Tibial nerve (tissue), 4 donors: ENCODE measurements at places on chromosomes 6 and 20.

- no peak overlapping the region for H3K4me3 ChIP-seq
- no peak overlapping the region for H3K27ac ChIP-seq
- no peaks in the 10 kb centered on the region for H3K36me3 ChIP-seq
- no peaks in the 10 kb centered on the region for H3K4me1 ChIP-seq
- DNase-seq = no peak
Observed at GRCh38 chr20:23079926-23080325, 6.2 kb downstream of the CD93 start.

- DNase-seq = no peak
- H3K4me1 ChIP-seq = no peaks in the 10 kb centered on the region
- H3K4me3 ChIP-seq = no peak overlapping the region
- H3K27ac ChIP-seq = no peak overlapping the region
Observed at GRCh38 chr6:24919056-24919892, 16.5 kb downstream of the RIPOR2 start.

- H3K36me3 ChIP-seq = no peaks in the 10 kb centered on the region
- H3K27me3 ChIP-seq = no peaks in the 10 kb centered on the region
- no peak overlapping the region for H3K27ac ChIP-seq
- no peaks in the 10 kb centered on the region for H3K4me1 ChIP-seq
- H3K4me3 ChIP-seq = no peak overlapping the region
Observed at GRCh38 chr6:14540276-14540675, 422.7 kb downstream of the CD83 start.

GRCh38 chr6:2804516-2804915 lies 37.1 kb downstream of the SERPINB1 start:
- no peaks in the 10 kb centered on the region for H3K4me1 ChIP-seq
- DNase-seq = no peak
- no peak overlapping the region for H3K27ac ChIP-seq
- no peaks in the 10 kb centered on the region for H3K27me3 ChIP-seq
- no peak overlapping the region for H3K4me3 ChIP-seq

DNA sequence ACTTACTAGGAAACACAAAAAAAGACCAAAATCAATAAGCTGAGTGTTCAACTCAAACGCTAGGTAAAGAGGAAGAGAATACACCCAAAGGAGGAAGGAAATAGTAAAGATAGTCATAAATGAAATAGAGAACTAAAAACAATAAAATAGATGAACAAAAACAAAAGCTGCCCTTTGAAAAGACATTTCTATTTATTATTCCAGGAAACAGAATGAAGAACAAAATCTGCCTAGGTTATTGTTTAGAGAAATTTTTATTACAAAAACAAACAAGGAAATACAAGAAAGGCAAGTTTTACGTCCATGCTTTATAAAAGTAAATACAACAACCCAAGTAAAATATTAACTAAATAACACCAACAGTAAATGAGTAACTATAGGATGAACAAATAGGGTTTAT lies 20.1 kb downstream of the HLA-DMB start:
- no peak overlapping the region for H3K4me3 ChIP-seq
- no peaks in the 10 kb centered on the region for H3K27me3 ChIP-seq
- H3K4me1 ChIP-seq = no peaks in the 10 kb centered on the region
- H3K36me3 ChIP-seq = no peaks in the 10 kb centered on the region

GRCh38 chr6:159609652-159610178 lies 83.3 kb downstream of the SOD2 start:
- H3K4me1 ChIP-seq = no peaks in the 10 kb centered on the region
- H3K27me3 ChIP-seq = no peaks in the 10 kb centered on the region
- H3K4me3 ChIP-seq = no peak overlapping the region
- no peak for DNase-seq

DNA sequence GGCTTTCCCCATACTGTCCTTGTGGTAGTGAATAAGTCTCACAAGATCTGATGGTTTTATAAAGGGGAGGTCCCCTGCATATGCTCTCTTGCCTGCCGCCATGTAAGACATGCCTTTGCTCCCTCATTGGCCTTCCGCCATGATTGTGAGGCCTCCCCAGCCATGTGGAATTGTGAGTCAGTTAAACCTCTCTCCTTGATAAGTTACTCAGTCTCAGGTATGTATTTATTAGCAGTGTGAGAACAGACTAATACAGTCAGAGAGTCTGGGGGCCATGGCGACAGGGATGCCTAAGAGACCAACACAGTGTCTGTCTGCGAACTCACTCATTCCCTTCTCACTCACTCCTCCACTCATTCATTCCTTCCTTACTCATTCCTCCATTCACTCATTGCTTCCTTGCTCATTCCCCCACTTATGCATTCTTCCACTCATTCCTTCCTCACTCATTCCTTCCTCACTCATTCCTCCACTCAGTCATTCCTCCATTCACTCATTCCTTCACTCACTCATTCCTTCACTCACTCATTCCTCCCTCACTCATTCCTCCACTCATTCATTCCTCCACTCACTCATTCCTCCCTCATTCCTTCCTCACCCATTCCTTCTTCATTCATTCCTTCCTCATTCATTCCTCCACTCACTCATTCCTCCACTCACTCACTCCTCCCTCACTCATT lies 137.5 kb upstream of the AGPAT4 start:
- no peaks in the 10 kb centered on the region for H3K4me1 ChIP-seq
- H3K4me3 ChIP-seq = no peak overlapping the region
- no peak overlapping the region for H3K27ac ChIP-seq

GRCh38 chr20:5279661-5280060 lies 37.1 kb downstream of the PROKR2 start:
- H3K4me3 ChIP-seq = no peak overlapping the region
- no peaks in the 10 kb centered on the region for H3K36me3 ChIP-seq
- no peaks in the 10 kb centered on the region for H3K4me1 ChIP-seq
- no peak for DNase-seq
- no peaks in the 10 kb centered on the region for H3K27me3 ChIP-seq

DNA sequence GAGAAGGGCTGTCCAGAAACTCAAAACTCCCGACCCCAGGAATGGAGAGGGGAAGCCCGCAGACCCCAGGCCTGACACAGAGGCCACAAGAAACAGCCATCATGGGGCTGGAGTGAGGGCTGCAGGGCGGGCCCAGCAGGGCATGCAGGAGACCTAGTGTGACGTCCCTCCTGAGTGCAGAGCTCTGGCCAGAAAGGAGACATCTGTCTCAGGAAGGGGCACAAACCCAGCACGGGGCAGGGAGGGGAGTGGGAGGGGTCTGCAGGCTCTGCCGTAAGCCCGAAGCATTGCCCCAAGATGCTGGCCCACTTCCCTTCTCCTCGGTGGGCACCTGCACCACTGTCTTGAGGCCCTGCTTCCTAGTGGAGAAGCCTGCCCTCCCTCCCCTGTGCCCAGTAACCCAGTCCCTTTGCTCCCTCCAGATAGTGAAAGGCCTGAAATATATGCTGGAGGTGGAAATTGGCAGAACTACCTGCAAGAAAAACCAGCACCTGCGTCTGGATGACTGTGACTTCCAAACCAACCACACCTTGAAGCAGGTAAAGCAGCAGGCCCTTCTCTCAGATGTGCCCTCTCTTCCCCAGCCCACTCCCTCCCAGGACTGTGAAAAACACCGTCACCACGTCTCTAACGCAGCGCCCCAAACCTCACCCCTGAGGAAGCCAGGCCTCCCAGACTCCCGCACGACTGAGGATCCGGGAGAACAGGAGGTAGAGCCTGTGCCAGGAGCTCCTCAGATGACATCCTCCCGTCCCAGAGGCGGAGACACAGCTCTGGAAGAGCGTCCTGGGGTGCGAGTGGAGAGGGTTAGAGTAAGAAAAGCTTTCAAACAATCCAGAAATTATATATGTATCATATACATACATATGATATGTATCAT lies 9.7 kb downstream of the CST7 start:
- no peaks in the 10 kb centered on the region for H3K4me1 ChIP-seq
- H3K4me3 ChIP-seq = no peak overlapping the region
- peaks cover 84% of the 10 kb centered on the region for H3K36me3 ChIP-seq
- H3K27me3 ChIP-seq = no peaks in the 10 kb centered on the region
- H3K27ac ChIP-seq = no peak overlapping the region
- no peak for DNase-seq

DNA sequence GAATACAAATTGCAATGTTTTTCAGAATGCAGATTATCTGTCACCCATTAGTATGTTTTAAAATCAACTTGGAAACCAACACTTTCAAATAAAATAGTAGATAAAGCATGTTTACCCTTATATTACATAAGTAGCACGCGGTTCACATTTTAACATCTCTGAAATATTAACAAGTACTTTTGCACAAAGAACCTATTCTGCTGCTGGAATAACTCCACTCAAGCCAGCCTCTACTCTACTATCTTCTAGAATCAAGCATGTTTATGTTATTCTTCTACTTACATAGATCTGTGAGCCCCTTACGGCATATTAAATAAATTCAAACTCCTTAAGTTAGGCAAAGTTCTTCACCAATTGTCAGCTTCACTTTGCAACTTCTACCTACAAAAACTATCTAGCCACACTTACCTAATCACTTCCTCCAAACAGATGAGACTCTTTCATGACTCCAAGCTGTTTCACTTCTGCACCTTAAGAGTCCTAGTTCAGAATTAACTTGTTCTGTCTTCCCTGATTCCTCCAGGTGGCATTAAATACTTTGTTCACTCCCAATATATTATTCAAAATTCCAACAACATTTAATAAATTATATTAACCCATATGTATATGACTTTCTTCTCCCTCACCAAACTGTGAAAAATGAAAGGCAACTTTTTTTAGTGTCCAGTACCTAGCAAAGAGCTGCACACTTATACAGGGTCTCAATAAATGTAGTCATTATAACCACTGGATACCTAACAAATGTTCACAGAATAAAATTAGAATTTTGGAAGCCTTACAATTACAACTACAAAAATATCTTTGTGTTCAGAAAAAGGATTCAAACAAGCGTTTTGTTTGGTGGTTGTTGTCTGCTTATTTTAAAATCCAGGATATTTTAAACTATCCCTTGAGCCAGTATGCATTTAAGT lies 12.1 kb downstream of the CEP85L start:
- H3K27ac ChIP-seq = peak overlapping the region; percentile 27
- H3K27me3 ChIP-seq = no peaks in the 10 kb centered on the region
- no peaks in the 10 kb centered on the region for H3K36me3 ChIP-seq
- H3K4me3 ChIP-seq = no peak overlapping the region
- no peak for DNase-seq
- H3K4me1 ChIP-seq = peaks cover 46% of the 10 kb centered on the region

DNA sequence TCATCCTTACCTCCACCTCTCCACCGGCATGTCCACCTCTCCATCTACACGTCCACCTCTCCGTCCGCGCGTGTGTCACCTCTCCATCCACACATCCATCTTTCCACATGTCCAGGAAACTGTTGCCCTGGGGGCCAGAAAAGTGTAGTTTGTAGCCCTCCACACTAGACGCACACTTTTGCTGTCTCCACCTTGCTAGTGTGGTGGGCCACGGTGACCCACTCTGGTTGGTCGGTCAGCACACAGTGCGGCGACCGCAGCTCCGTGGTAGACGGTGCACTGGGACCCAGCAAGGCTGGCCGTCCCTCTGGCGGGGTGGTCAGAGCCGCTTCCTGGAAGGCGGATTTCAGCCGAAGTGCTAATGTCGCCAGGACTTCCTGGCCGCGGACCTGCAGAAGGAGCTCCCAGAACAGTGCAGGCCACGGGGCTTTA lies 268.6 kb downstream of the DLL1 start:
- H3K4me1 ChIP-seq = no peaks in the 10 kb centered on the region
- H3K4me3 ChIP-seq = no peak overlapping the region
- H3K36me3 ChIP-seq = no peaks in the 10 kb centered on the region
- no peak overlapping the region for H3K27ac ChIP-seq
- no peak for DNase-seq
- H3K27me3 ChIP-seq = no peaks in the 10 kb centered on the region

DNA sequence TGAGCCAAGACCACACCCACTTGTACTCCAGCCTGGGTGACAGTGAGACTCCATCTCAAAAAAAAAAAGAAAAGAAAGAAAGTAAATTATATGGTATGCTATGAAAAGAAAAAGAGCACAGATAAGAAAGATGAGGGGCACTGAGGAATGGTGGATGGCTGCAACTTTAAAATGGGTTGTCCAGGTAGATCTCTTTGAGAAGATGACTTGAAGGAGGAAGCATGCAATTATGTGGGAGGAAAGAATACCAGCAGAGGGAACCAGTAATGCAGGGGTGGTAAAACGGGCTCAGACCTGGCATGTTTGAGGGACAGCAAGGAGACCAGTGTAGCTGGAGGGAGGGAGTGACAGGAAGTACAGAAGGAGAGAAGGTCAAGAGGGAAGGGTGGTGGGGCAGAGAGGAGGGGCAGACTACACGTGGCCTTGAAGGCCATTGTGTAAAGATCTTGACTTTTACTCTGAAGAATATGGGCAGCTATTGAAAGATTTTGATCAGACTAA lies 22.3 kb downstream of the LINC00237 start:
- no peak overlapping the region for H3K4me3 ChIP-seq
- H3K36me3 ChIP-seq = no peaks in the 10 kb centered on the region
- no peaks in the 10 kb centered on the region for H3K27me3 ChIP-seq
- no peak for DNase-seq
- no peak overlapping the region for H3K27ac ChIP-seq

DNA sequence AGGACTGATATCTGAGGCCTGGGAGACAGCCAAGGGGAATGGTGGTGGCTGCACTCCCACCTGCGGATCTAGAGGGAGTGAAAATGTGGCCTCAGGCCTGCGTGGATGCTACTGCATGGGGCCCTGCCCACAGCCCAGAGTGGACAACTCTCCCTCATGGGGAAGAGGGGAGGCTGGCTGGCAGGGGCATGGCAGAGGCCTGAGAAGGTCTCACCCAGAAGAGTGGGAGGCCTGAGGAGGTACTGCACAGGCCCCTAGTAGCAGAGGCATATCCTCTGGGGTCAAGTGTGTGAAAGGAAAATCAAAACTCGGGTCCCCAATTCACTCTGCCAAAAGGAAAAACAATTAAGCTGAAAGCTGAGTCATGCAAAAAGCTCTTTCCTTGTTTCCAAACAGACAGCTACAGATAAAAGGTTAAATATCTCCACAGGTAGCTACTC lies 158.2 kb downstream of the AKAP7 start:
- no peaks in the 10 kb centered on the region for H3K36me3 ChIP-seq
- no peak for DNase-seq
- H3K27me3 ChIP-seq = no peaks in the 10 kb centered on the region
- peaks cover 7% of the 10 kb centered on the region for H3K4me1 ChIP-seq
- H3K4me3 ChIP-seq = no peak overlapping the region

- H3K4me3 ChIP-seq = no peak overlapping the region
- H3K4me1 ChIP-seq = no peaks in the 10 kb centered on the region
- DNase-seq = no peak
- H3K36me3 ChIP-seq = no peaks in the 10 kb centered on the region
Observed at GRCh38 chr6:89273816-89274215, 41.3 kb downstream of the GABRR2 start.

- no peak overlapping the region for H3K27ac ChIP-seq
- peaks cover 8% of the 10 kb centered on the region for H3K4me1 ChIP-seq
- H3K27me3 ChIP-seq = no peaks in the 10 kb centered on the region
- H3K4me3 ChIP-seq = no peak overlapping the region
Observed at GRCh38 chr6:165220045-165220444, 89.4 kb downstream of the C6orf118 start.

GRCh38 chr6:149259753-149260152 lies 57.8 kb upstream of the TAB2 start:
- no peaks in the 10 kb centered on the region for H3K36me3 ChIP-seq
- no peak overlapping the region for H3K4me3 ChIP-seq
- no peaks in the 10 kb centered on the region for H3K27me3 ChIP-seq

- no peak overlapping the region for H3K4me3 ChIP-seq
- no peaks in the 10 kb centered on the region for H3K27me3 ChIP-seq
- H3K27ac ChIP-seq = no peak overlapping the region
Observed at GRCh38 chr6:9621276-9621675, 793.6 kb downstream of the TFAP2A start.
